CD8-positive, alpha-beta memory T cell (primary cell): ENCODE measurements at places on chromosomes 11 and 22. TPM values are rescaled to one million over a fixed set of nuclear protein-coding genes. Genes with fewer than 3 reads are reported as not detected.

TNNI2 gene
- total RNA-seq = 0.33 TPM

PDGFD gene
- 0.15 TPM for total RNA-seq

GRCh38 chr11:102920118-102920684 is 35.3 kb downstream of the MMP13 start:
- no peak for DNase-seq

DNA sequence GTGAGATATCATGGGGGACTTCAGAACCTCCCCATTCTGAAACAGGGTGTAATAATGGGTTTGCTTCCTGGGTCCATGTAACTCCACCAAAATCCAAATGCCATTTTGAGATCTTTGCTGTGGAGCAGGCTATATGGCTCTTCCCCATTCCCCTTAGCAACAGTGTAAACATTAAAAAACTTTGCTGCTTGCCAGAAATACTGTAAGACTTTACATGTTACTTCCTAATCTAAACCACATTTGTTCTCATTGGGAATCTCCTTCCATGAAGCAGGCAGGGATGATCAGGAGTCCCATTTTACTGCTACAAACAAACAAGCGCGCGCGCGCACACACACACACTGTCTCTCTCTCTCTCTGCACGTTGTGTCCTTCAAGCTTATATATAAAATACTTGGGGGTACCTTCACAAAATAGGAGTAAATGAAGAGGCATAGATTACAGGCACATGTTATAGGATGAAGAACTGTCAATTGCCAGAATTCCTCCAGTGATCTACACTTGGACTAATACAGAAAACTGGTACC is 86.5 kb downstream of the ANO3 start:
- DNase-seq = no peak

DNA sequence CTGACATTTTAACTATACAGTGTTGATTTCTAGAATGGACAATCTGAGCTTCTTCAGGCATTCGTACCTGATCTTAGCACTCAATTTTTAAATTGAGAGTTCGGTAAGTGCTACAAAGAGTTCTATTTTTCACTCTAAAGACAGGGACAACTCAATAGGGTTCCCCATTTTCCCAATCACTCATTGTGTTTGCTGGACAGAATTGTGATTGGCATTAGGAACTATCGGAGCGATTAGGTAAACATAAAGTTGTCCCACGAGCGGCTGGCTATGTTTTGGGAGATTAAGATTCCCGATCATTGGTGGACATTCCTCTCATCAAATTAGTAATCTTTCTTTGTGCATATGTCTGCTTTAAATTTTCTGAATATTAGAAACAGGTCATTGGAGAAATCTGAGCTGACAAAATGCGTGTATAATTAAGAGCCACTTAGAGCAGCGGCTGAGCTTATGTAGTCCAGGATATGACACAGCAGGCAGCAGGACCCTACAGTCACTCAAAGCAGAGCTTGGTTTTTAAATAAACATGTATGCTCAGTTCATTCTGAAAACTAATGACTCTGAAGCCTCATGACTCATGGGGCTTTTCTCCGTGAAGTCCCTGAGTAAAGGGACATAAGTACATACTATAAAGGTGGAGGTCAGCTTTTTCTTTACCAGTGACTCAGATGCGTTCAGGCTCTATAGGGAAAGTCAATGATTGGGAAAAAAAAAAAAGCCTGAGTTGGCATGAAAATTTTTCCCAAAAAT is 109.4 kb downstream of the GRIA4 start:
- no peak for DNase-seq

GRCh38 chr22:21064917-21065864 is 19.4 kb downstream of the LRRC74B start:
- DNase-seq = no peak
